LHCN-M2 (cell line): ENCODE measurements at places on chromosomes 2 and 18. TPM values are rescaled to one million over a fixed set of nuclear protein-coding genes. Genes with fewer than 3 reads are reported as not detected.

DNA sequence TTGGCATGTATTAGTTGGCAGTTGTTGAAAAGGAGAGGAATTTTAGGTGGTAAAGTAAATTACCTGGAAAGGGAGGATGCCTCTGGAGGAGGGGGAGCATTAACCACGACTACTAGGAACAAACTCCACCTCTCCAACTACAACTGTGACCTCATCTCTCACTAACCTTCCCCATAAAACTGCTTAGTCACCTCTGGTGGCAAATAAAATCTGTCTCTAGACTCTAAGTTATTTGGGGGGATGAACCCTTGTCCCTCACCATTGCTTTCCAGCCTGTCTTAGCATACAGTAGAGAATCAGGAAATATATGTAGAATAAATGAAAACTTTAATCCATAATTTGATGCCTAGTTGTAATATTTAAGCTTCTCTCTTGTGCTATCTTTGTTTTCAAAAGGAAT lies 27.6 kb upstream of the MYO1B start:
- peak; percentile 68 for DNase-seq

DNA sequence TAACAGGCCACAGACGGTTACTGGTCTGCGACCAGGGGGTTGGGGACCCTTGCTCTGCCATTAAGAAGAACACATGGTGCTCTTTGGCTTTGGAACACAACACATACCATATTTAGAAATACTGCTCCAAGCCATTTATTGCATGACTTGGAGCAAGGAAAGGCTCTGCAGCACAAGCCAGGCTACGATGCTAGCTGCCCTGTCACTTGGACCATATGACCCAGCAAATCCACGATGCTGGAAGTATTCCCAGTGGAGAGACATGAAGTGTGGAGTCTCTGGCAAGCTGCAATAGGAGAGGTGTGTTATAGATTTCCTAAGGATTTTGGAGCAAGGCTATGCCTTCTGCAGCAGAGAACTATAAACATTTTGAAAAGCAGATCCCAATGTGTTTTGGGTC lies 171.2 kb downstream of the HAUS1 start:
- no peak for DNase-seq

GRCh38 chr2:183267148-183267827 lies 143.0 kb downstream of the NUP35 start:
- no peak for DNase-seq

DNA sequence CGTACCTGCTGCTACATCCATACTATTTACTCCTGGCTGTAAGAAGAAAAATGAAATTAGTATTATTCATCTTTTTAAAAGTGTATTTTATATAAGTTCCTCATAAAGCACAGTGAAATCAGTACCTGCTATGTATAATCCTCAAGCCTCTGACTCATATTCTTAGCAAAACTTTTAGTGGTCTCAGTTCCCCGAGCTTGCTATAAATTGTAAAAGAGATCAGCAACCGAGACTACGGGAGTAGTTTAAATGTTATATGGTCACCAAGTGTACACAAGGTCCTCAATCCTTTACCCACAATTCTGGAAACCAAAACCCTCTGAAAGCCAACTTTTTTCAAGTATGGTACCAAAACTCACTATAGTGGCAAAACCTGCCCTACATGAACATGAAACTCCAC lies 24.2 kb downstream of the PRPF40A start:
- DNase-seq = no peak

- DNase-seq = no peak
Measured at GRCh38 chr2:235127931-235128330, 176.1 kb downstream of the SH3BP4 start.

DNA sequence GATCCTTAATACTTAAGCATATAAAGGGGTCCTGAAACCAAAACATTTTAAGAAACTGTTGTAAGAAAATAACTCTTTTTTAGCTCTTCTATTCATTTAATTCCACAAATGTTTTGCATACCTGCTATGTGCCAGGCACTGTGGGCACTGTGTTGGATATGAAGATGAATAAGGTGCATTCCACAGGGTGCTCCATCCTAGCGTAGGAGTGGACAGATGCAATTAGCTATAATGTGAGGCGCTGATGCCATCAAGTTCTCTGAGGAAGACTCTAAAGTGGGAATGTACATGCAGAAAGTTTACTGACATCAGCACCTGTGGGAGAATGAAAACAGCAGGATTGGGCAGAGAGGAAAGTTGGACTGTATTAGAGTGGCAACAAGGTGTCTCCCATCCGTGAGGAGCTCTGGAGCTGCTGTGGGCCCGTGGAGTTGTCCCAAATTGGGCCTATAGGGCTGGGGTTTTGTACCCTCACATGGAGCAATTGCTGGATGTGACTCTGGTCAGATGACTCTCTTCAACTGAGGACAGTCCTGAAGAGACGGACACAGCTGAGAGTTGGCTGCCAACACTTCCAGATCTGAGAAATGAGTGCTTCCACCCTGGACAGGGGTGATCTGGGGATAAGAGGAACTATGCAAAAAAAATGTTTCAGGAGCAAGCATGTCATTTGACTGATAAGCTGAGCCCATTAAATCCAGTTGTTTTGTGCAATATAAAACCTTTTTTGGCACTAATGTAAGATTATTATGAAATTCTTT lies 22.3 kb downstream of the CD8A start:
- no peak for DNase-seq

DNA sequence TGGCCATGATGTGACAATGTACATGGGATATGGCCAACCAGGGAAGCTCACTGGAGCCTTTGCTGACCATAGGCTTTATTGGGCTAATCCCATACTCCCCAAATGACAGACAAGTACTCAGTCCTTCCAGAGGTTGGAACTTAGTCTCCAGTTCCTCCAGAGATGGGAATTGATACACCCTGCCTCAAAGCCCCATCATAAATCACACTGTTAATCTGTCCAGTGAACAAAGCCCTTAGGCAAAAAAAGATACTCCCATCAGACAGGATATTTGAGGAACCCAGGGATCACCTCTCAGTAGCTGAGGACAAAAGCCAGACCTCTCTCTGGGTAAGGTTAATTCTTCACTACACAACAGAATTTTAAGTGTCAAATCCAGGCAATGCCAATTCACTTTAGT lies 247.5 kb upstream of the CDH20 start:
- peak; percentile 2 for DNase-seq

GRCh38 chr2:74314107-74314506 lies 29.1 kb downstream of the SLC4A5 start:
- DNase-seq = no peak

- no peak for DNase-seq
Measured at GRCh38 chr2:18664421-18664820, 75.1 kb upstream of the NT5C1B start.

DNA sequence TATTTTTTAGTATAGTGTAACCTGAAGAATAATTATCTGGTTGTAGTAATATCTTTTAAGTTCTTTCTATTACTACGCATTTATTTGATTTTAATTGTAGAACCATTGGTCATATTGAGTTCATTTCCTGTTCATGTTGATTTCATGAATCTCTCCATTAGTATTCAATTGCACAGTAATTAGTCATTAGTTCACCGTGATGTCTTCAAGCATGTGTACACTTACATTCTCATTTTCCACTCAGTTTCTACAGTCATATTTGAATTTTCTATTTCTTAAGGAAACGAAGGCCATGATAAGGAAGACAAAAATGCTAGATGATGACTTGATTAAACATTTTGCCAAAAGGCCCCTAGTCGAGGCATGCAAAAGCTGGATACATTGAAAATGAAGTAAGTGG lies 333.7 kb upstream of the FANCL start:
- no peak for DNase-seq

DNA sequence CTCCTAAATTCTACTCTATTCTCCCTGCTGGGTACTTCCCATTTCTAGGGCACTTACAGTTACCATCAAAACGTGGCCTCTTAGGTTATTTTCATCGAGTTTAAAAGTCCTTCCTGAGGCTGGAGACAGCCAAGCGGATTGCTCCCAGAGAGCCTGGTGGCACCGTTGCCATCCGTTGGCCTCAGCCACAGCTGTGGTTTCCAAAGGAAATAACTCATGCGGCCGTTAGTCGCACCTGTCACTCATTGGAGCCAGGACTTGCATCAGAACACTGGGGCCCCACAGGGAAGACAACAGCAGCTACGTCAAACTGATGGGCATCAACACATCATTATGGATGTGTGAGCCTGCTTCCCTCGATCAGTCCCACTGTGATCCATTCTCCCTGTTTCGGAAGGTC lies 453.4 kb downstream of the BCL11A start:
- peak; percentile 74 for DNase-seq

- peak; percentile 42 for DNase-seq
Measured at GRCh38 chr2:140929849-140930248, 1201.0 kb downstream of the LRP1B start.

DNA sequence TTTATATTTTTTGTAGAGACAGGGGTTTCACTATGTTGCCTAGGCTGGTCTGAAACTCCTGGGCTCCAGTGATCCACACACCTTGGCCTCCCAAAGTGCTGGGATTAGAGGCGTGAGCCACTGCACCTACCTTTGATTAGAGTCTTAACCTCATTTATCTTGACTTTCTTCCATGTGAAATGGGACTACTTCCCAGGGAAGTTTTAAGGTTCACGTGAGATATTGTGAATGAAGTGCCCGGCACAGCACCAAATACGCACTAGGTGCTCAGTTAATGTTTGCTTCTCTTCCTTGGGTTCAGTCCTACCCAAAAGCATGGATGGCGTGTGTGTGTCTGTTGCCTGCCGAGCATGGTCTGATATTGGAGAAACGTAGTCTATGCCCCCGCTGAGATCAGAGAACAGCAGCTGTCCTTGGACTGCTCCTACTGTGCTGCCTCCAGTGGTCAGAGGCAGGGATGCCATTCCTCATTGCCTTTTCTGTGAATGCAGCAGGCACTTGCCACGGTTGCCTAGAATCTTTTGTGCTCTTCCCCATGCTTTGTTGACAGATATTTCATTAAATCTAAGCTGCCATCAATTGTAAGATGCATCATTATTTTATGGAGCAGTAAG lies 12.3 kb upstream of the TFCP2L1 start:
- DNase-seq = peak; percentile 44

DNA sequence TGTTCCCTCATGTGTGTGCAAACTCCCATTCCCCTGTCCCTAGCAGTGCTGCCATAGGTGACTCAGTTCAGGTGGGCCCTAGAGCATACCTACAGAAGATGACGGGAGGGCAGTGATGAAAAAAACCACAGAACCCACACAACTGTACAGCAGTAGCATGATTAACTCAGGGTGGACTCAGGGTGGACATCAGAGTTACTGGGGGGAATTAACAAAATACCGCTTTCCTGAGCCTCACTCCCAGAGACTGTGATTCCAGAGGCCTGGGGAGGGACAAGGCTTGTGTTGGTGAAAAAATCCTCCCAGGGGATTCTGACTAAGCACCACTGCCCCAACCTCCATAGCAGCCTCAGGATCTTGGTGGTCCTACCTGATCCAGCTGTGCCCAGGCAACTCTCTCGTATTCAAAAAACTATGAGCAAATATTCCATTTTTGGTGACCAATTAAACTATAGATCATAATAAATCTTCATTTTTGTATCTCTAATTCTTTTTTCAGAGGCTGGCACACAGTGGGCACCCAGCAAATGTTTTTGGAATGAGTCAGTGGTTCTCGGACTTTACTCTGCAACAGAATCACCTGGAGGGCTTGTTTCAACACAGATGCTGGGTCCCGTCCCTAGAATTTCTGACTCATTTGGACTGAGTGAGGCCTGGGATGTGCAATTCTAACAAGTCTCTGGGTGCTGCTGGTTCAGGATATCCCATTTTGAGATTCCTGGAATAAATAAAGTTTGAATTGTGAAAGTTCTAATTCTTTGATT lies 84.1 kb upstream of the NABP1 start:
- peak; percentile 68 for DNase-seq

The AQP12B gene
- total RNA-seq = not detected in 2 replicates

The GPAT2 gene
- total RNA-seq = not detected in 2 replicates

The DNAJC5G gene
- total RNA-seq = not detected in 2 replicates

The GALNT5 gene
- 70.6 and 71.7 TPM in 2 replicates for total RNA-seq

The POTEJ gene
- not detected in 2 replicates for total RNA-seq

The ZBTB7C gene
- total RNA-seq = 0.06 and 0.17 TPM in 2 replicates
